T follicular helper cell (primary cell): ENCODE measurements at places on chromosomes 6 and 20.
A peak's percentile ranks its signal among the peaks of the same experiment; 100 is the strongest.

DNA sequence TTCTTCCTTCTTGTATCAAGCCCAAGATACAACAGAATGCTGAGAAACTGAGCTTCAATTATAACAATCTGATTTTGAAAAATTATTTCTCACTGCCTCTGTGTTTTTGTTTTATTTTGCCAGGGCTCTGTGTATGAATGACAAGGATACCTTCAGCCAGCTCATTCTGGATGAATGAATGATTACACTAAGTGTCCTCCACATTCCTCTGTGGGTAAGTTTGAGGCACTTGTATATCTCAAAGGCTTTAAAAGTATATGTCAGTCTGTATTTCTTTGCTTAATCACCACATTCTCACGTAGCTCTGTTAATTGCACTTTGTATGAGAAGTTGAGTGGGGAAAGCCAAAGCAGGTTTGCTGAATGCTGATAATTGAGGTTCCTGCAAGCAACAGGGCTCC is 95.1 kb downstream of the TIAM2 start:
- no peak for DNase-seq

DNA sequence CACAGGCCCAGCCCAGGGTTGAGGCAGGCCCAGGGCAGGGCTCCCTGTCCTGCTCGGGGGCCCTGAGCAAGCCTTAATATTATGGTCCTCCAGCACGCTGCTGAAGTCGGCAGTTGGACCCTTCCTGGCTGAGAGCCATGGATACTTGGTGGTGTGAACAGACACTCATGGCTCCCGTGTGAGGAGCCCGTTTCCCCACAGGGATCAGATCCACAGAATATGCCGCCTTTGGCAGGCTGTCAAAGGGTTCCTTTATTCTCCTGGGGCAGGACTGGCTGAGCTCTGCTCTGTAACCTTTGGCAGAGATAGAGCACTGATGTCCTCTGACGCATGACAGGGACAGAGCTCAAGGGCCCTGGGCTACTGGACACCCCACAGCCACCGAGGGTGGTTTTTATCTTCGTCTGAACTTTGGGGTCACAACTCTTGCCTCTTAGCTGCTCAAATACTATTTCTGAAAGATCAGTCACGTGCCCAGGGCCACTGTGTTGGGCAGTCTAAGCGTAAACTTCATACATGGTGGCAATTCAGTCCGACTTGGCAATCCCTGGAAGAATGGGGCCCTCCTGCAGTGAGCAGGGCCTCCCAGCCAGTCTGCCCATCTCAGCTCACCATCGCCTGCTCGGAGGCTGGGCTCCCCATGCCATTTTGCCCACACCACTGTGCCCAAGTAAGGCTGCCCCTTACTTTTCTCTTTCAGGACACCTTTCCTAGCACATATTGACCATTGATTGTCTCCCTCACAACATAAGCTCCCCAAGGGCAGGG is 49.1 kb downstream of the TTI1 start:
- DNase-seq: no peak

DNA sequence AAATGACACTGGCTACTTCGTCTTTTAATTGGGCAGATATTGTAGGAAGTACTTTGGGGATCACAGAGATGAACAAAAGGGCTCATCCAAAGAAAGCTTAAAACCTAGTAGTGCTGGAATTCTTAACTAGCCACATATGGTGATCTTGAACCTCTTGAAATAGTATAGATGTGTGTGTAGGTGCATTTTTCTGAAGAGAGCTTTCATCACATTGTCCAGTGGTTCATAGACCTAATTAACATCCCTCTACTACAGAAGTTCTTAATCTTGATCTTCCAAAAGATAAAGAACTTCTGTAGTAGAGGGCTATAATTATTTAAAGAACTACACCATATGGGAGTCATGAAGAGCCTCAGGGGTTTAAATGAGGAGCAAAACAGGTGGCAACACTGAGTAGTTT is 2.3 kb upstream of the PRIM2 start:
- no peak for DNase-seq

DNA sequence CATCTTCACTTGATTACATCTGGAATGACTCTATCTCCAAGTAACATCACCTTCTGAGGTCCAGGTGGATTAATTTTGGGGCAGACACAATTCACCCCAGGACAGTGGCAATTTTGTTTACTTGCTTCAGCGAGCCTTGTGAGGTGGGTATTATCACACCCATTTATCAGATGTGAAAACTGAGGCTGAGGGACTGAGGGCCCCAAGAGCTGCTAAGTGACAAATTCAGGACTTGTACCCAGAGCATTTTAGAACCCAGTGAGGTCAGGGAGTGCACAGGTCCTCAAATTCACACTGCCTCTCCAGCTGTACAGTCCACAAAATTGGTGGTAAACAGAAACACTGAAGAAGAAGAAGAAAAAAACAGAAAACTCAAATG is 125.2 kb upstream of the PMEPA1 start:
- no peak for DNase-seq

DNA sequence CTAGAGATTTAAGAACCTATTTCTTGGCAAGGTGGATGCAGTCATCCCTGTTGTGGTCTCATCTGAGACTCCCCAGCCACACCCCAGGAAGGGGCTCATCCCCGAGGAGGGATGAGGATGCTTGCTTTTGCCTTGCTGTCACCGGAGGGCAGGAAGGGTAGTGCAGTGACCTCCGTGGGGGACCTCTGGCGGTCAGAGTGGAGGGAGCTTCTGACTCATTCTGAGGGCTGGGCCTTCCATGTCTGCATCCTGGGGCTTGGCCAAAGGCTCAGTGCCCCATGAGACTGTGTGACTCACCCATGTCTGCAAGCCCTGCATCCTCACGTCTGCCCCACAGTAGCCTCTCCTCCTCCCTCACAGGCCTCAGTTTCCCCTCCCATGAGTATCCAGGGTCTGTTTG is 38.7 kb downstream of the UQCC2 start:
- no peak for DNase-seq

DNA sequence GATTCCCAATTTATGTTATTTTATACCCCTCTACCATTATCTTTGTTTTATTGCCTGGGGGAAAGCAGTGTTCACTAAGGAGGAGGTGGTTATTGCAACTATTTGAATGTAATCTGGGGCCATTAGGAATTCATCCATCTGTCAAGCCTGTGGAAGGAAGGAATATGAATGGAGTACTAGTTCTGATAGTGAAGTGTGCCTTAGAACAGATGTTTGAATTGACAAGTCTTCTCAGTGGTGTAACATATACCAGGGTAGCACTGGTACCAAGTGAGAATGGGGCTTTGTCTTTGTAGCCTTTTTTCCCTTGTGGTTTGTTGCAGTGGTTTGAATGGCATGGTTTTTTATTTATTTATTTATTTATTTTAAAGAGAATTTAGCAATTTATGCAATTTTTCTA is 27.9 kb upstream of the HDAC2 start:
- no peak for DNase-seq

DNA sequence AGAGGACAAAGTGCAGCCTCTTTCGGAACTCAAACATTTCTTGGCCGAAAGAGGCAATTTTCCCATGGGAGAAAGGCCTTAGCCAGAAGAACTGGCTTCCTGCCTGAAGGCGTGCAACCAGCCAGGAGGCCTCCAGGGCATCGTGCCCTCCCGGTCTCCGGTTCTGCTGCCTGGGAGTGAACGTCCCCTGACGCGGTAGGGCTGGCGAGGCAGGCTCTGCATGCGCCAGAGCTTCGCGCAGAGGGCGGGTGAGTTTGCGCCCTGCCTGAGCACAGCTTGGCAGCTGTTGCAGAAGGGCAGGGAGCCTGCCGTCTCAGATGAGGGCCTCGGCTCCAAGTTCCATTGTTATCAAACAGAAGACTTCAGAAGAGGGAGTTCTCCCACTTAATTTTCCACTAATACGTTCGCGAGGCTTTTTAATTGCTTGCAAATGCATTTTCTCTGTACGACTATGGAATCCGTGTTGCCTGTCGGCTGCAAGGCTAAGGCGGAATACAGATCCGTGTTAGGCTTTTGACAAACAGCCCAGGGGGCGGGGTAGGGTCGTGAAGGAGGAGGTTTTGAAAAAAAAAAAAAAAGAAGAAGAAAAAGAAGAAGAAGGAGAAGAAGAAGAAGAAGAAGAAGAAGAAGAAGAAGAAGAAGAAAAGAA is 5.5 kb upstream of the TFAP2D start:
- DNase-seq: no peak

DNA sequence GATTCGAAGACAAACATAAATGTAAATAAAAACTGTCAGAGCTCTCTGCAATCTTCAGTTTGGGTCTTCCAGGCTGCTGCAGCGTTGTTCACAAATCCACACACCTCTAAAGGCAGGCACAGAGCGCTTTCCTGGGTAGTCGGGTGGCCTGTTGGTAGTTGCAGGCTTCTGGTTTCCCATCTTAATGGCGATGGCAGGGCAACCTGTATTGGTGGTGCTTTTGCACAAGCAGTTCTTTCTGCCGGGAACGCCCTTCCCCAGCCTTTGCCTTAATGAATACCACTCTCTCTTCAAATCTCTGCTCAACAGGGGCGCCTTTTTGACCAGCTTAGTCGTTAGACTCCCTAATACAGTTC is 723 bp upstream of the IFT52 start:
- no peak for DNase-seq

DNA sequence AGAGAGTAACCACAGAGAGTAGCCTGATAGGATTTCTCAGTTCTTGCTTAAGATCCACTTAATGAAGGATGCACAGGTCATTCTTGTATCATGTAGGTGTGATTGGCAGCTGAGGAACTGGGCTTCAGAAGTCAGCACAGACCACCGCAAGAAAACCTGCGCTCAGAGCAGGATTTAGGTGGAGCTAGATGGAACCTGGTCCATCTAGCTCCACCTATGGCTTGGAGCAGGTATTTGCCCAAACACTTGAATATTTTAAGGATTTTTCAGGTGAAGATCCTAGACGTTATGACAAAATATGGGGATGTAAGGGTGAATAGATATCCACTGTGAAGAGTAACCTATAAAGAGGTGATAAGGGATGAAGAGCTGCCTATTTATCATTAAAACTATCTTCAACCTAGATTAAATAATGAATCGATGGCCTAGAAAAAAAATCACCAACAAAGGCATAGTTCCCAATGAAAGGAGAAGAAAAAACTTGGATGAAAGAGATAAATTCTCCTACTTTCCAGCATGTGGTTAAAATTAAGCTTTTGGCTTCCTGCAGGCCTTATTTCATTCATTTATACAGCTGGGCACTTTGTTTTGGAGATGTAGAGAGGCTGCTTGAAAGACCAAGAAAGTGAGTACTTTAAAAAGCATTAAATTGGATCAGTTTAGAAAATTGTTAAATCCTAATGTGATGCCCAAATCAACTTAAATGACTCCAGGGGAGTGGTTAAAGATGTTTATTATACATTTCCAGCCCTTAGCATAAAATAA is 778.4 kb upstream of the GJE1 start:
- no peak for DNase-seq

GRCh38 chr6:16911088-16911487 is 149.8 kb upstream of the ATXN1 start:
- no peak for DNase-seq

- DNase-seq: no peak
Measured at GRCh38 chr6:132703936-132704335, 9.9 kb downstream of the VNN1 start.

- DNase-seq: no peak
Measured at GRCh38 chr6:15370733-15371671, 125.1 kb downstream of the JARID2 start.

- no peak for DNase-seq
Measured at GRCh38 chr20:23058240-23058639, 8.8 kb upstream of the THBD start.

DNA sequence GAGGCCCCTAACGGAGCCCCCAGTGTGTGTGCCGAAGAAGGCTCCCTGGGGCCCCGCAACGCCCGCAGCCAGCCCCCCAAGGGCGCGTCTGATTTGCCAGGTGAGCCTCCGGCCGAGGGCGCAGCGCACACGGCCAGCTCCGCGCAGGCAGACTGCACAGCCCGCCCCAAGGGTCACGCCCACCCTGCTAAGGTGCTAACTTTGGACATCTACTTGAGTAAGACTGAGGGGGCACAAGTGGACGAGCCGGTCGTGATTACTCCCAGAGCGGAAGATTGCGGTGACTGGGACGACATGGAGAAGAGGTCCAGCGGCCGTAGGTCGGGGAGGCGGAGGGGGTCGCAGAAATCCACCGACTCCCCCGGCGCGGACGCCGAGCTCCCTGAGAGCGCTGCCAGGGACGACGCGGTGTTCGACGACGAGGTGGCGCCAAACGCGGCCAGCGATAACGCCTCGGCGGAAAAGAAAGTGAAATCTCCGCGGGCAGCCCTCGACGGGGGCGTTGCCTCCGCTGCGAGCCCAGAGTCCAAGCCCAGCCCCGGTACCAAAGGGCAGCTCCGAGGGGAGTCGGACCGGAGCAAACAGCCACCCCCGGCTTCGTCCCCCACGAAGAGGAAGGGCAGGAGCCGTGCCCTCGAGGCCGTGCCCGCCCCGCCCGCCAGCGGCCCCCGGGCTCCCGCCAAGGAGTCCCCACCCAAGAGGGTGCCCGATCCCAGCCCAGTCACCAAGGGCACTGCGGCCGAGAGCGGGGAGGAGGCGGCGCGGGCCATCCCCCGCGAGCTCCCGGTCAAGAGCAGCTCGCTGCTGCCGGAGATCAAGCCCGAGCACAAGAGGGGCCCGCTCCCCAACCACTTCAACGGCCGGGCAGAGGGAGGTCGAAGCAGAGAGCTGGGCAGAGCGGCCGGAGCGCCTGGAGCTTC is 117.0 kb downstream of the RTN4IP1 start:
- DNase-seq: peak; percentile 67

DNA sequence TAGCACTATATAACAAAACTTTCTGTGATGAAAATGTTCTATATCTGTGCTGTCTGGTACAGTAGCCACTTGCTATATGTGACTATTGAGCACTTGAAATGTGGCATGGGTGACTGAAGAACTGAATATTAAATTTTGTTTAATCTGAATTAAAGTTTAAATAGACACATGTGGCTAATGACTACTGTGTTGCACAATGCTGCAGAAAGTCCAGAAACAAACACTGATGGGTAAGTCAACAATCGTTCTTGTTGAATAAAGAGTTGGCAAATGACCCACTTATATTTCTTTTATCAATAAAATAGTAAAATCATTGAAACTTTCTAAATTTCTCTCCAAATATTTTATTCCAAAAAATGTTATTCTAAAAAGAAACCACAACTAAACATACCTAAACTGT is 81.8 kb downstream of the PROKR2 start:
- DNase-seq: no peak

GRCh38 chr6:111679126-111679858 is 73.6 kb upstream of the TRAF3IP2 start:
- no peak for DNase-seq

DNA sequence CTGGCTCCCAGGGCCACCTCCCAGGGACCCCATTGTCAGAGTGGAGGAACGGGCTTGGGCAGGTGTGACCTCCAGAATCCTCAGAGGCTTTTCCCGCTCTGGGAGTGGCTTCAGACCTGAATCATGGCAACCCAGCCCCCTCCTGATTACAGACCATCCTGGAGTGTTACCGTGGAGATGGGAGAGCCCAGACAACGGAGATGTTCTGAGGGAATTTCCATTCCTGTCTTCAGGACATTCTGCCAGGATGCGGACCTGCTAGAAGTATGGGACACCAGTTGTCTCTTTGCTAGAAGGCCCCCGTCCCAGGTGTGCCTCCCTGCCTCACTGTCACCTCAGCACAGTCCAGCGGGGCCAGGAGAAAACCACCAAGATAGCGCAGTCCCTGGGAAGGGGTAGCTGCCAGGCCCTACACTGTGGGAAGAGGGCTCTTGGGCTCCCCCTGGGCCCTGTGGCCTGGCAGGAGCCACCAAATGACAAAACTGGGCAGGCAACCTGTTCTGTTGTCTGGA is 109.9 kb downstream of the PSMB1 start:
- DNase-seq: no peak
